ENCODE measurements at places on chromosomes 6 and 20. TPM values are rescaled to one million over a fixed set of nuclear protein-coding genes. Genes with fewer than 3 reads are reported as not detected.

Gene C4B
- 166 TPM for total RNA-seq

- DNase-seq, result no peak
Measured at GRCh38 chr20:50048420-50049166, 64.4 kb downstream of the UBE2V1 start.

- no peak for DNase-seq
Measured at GRCh38 chr6:82862543-82862942, 203.1 kb downstream of the UBE3D start.

- DNase-seq, result no peak
Measured at GRCh38 chr20:23132930-23133559, 46.9 kb upstream of the CD93 start.

DNA sequence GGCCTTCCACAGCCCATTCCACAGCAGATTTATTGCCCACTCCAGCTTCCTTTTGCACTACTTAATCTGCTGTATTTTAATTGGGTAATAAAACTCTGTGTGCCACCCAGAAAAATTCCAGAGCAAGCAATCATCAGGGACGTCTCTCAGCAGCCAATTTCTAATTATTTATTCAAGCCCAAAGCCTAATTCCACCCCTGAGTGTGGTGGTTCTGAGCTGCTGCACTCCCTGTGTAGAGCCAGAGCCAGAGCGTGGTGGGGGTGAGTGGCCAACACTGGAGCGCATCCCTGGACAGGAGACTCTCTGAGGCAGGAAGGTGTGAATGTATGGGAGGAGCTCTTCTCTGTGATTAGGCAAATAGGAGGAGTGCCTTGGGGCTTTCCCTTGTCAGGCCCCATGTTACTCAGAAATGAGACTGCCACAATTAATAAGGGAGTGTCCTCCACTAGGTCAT is 66.1 kb downstream of the CD24 start:
- DNase-seq, result no peak

DNA sequence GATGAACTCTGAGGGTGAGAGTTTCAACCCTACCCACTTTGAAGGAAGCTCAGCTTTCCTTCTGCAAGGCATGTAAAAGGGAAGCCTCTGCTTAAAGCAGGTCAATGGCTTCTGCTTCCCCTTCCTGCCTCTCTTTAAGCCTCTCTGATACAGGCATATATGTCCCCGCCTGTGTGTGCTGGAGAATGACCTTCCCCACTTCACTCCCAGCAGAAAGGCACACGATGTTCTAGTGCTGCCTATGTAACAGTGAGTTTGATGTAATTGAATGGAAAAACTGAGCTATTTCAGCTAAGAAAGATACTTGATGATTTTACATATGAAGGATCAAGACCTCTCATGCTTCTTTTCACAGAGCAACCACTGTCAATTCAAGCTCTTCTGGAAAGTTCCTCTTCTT is 632.2 kb downstream of the HACE1 start:
- DNase-seq, result no peak

- DNase-seq, result no peak
Measured at GRCh38 chr6:111038534-111039252, 48.6 kb upstream of the SLC16A10 start.

- DNase-seq, result no peak
Measured at GRCh38 chr6:40500227-40500626, 86.9 kb downstream of the LRFN2 start.

Data from upper lobe of right lung (tissue), 1 donor.